ENCODE measurements at places on chromosomes 1 and 21. TPM values are rescaled to one million over a fixed set of nuclear protein-coding genes. Genes with fewer than 3 reads are reported as not detected.
A peak's percentile ranks its signal among the peaks of the same experiment; 100 is the strongest.

- DNase-seq: peak; percentile 96
These were observed 103.4 kb upstream of the VAMP3 start for GRCh38 chr1:7667625-7668218.

DNA sequence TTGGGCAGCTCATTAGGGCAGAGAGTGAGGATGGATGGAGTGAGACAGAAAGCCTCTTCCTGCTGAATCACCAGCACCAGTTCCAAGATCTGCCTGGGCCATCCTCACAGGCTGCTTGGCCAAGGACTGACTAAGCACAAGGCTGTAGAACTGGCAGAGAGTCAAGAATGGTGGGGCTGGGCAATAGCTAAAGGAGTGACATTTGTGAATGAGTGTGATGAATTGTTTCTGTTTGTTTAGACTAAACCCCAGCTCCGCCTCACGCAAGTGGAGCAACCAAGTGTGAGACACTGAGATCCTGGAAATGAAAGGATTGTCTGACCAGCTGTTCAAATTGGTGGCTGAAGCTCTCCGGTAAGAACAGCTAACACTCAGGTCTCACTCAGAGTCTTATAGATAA lies 38.6 kb downstream of the BRINP2 start:
- peak; percentile 91 for DNase-seq

RAB7B gene
- total RNA-seq: 3.2 TPM

SCNM1 gene
- 27.0 TPM for total RNA-seq

DNA sequence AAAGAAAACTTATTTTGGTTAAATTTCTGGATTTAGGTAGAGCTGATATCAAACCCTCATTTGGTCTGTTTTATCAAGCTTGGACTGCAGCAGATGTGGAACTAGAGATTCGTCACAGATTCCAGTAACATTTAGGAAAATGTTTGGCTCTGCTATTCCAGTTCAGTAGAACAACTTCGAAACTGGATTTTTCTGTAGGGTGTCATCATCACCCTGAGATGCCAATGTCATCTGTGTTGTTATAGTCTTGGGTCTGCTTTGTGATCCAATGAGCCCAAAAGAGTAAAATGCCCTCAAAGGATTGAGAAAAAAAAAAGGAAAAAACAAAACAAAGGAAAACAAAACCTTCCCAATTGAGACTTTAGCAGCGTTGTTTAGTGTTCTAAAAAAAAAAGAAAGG lies 55.4 kb downstream of the LAMC2 start:
- no peak for DNase-seq

DNA sequence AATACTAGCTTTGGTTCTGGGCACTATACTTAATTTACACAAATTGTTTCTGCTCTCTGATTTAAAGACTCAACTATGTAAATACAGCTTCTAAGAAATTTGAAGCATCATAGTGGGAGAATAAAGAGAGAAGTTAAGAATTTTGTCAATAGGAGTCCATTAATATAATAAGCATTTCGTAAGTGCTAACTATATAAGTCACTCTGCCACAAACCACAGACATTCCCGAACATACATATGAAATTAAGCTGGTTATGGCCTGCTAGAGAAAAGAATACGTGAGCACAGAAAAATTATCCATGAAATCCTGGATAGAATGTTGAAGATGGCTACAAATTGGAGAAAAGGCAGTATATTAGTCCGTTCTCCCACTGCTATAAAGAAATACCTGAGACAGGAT lies 526.2 kb downstream of the MRPL39 start:
- DNase-seq: no peak

DNA sequence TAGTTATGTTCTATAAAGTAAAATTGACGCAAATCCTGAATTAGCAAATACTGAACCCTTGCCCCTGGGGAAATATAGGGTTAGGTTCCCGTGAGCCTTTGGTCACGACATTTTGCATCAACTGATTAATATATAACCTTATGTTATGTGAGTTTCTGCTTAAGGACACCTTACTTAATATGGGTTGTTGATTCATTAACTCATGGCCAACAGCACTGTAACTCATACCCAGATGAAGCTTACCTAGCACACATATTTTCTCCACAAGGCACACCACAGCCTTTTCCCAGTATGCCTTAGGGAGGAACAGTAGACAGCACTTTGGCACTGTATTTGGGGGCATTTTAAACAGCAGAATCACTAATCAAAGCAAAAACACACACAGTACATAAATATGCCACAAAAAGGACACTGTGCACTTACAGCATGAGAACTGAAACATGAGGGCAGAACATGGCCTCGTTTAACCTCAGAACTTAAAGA lies 15.1 kb downstream of the INAVA start:
- no peak for DNase-seq

DNA sequence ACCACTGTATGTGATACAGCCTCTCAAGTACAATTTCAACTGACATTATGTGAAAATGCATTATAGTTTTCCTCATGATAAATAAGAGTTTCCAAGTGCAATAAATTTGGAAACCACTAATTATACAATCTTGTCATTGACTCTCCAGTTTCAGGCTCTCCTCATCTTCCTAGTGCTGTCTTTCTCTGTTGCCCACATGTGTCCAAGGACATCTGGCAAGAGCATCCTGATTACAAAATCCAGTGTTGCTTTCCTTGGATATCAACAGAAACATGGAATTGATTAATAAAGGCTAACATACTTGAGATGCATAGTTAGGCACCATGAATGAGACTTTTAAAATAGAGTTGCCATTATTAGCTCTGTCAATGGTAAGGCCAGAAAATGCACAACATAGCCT lies 15.6 kb upstream of the MAP10 start:
- no peak for DNase-seq

NUDT4B gene
- not detected for total RNA-seq

DNA sequence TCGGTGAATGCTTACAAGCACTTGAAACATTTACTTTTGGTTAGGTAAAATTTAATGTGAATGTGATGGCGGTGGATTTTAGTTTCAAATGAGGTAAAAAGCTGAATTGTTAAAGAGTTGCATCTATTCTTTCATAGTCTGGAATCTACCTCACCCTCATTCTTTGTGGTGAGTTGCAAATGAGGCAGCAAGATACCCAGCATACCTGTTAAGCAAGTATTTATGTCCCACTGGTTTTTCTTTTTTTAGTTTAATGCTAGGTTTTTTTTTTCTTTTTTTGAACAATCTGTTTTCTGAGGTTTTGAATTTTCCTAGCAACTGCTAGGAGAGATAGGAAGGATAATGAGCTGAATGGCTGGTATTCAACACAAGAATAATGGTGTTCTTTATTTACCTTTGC lies 127.9 kb upstream of the CACYBP start:
- DNase-seq: no peak

- DNase-seq: no peak
These were observed 141.4 kb downstream of the GDAP2 start for GRCh38 chr1:117788014-117788413.

MAST2 gene
- 35.4 TPM for total RNA-seq

OXCT2 gene
- 2.0 TPM for total RNA-seq

DNA sequence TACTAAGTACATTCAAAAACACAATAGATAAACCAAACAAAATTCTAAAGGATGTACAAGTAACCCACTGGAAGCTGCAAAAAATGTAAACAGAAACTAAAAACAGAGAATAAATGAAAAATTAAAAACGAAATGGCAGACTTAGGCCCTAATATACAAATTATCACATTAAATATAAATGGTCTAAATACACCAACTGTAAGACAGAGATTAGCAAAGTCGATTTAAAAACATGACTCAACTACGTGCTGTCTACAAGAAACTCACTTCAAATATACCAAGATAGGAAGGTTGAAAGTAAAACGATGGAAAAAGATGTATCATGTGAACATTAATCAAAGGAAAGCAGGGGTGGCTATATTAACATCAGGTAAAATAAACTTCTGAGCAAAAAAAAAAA lies 23.1 kb downstream of the SLC19A1 start:
- DNase-seq: no peak

DNA sequence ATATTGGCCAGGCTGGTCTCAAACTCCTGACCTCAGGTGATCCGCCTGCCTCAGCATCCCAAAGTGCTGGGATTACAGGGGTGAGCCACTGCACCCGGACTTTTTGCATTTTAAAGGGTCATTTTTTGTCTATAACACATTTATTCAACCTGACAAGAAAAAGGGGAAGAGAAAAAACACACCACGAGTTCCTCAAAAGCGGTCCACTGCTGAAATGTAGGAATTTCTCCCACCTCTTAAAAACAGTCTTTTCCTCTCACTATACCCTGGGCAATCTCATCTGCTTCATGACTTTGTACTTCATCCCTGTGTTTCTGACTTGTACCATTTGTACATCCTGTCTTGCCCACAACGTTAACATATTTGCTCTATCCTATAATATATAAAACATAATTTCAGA lies 413.3 kb upstream of the PTBP2 start:
- no peak for DNase-seq

DNA sequence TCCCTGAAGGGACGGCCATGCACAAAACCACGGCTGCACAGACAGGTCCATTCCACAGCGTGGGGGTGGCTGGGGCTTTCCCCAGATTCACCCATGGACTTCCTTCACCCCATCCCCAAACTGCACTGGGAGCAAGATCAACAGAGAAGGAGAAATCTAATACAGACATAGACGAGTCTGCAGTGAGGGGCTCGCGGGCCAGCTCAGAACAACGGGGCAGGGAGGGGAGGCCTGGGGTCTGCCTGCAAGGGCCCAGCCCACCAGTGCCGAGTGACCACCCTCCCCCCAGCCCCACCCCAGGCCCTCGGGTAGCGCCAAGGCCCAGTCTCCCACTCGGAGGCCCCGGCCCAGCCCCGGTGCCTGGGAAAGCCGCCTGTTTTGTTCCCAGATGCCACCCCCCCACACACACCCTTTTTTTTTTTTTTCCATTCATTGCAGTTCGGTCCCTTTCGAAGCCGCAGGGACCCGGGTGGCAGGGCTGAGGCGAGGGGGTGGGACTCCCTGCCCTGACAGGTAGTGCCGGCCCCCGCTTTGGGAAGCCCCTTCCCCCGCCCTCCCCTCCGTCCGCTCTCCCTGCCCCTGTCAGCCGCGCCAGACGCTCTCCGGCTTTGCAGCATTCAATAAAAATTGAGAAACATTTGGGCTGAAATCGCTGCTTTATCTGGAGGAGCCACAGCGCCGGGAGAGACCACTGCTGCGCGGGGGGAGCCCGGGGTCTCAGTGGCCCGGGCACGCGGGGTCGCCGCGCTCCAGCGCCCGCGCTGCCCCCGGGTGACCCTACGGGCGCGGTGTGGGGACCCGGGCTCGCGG lies 543 bp upstream of the EPHB2 start:
- DNase-seq: peak; percentile 90

DNA sequence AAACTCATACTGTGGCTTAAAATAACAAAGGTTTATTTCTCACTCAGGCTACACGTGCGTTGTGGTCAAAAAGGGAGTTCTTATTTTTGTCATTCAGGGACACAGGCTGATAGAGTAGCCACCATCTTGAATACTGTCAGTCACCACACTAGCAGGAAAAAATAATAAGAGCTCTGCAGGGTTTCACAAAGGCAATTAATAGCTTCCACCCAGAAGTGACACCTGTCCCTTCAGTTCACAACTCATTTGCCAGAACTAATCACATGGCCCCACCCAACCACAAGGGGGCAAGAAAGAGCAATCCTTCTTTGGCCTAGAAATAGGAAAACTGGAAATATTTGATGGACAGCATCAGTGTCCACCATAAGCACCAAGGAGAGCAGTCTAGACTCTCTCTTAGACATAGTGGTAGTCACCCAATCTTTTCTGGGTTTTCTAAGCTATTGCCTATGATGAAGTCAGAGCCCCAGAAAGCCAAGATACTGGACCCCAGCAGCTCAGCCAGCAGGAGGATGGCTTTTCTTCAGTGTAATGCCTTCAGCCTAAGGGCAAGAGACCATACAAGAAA lies 8.2 kb downstream of the HAPLN2 start:
- DNase-seq: peak; percentile 63

- DNase-seq: peak; percentile 78
These were observed 33.8 kb downstream of the NECAP2 start for GRCh38 chr1:16474166-16474800.

IGSF9 gene
- 0.42 TPM for total RNA-seq

C1orf21 gene
- total RNA-seq: 69.3 TPM

DNA sequence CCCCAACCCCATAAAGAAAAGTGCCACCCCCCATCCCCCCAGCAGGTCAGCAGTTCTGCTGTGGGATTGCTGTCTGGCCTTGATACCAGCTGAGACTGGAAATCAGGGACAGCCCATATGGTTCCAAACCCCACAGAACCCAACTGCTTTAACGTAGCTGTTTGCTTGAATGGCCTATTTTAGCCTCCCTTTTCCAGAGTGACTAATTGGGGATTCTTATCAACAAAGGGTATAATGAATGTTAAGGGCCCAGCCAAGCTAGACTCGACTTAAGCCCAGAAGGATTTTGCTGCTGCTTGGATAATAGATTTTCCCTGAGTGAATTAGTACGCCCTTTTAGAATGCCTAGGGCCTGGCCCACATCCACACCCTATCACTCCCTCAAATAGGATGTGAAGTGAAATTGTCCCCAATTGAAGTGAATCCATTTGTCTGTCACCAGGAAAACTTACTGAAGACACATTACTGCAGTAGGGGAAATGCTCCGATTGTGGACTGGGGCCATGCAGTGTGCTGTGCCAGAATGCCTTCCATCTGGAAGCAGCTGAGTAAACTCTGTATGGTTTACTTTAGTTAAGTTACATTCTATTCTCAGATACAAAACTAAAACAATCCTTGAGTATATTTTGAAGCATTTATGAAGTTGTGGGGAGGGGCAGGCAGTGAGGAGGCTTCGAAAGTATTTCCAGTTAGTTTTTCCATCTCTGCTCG lies 156.9 kb downstream of the DHRS3 start:
- DNase-seq: peak; percentile 86

LCE2A gene
- not detected for total RNA-seq

DNA sequence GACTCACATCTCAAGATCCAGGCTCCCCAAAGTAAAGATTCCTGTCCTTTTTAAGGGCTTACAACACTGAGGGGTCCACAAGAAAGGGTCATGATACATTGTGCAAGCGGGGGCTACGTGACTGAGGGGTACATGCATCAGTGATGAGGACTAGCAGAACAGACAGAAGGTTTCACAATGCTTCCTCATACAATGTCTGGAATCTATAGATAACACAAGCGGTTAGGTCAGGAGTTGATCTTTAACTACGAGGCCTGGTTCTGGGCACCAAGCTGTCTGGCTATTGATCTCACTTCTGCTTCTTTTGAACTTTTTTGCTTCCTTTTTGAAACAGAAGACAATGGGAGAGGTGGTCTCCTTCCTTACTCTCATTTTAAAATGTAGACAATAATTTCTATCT lies 718.6 kb downstream of the AMY1C start:
- no peak for DNase-seq

GRCh38 chr1:245991266-245991665 lies 515.8 kb downstream of the SMYD3 start:
- DNase-seq: no peak

DNA sequence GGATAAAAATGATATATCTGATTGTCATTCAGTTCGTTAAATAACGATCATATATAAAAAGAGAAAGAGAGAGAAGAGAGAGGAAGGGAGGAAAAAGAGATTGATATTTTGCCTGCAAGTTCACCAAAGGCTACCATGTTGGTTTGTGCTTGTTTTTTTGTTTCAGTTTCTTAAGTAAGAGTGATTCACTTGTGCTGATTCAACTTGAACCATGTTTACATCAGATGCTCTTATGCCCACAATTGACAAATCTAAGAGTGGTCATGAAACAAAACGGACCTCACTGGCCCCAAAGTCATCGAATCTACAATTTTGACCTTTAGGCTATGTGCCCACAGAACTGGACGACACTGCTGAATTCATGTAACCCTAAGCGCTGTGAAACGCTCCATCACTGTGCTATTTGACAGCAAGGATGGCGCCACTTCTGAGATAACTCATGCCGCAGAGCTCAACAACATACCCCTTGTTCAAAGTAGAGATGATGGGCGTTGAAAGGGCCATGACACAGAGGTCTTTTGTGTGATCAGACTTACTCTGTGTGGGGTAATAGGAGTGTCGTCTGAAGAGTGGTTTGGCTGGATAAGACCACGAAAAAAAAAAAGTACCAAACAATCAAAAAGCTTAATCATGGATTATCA lies 481.4 kb downstream of the SETD4 start:
- DNase-seq: no peak

Data from posterior vena cava (tissue), 2 donors.